ENCODE measurements at places on chromosomes 7 and 10.

DNA sequence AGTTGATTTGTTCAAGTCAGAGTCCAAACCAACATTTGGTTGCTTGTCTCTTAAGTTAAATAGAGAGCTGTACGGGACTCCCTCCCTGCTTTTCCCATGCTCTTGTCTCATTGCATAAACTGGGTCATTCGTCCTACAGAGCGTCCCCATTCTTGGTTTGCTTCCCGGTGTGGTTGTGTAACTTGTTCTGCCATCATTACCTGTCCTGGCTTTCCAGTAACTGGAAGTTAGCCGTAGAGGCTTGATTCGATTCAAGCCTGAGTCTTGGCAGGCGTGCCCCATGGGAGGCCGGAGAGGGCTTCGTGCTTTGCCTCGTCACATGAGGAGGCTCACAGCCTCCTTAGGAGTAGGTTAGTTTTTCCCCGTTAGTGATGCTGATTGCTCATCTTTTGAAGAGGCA, 40.2 kb downstream of the FBH1 start:
- DNase-seq = no peak

DNA sequence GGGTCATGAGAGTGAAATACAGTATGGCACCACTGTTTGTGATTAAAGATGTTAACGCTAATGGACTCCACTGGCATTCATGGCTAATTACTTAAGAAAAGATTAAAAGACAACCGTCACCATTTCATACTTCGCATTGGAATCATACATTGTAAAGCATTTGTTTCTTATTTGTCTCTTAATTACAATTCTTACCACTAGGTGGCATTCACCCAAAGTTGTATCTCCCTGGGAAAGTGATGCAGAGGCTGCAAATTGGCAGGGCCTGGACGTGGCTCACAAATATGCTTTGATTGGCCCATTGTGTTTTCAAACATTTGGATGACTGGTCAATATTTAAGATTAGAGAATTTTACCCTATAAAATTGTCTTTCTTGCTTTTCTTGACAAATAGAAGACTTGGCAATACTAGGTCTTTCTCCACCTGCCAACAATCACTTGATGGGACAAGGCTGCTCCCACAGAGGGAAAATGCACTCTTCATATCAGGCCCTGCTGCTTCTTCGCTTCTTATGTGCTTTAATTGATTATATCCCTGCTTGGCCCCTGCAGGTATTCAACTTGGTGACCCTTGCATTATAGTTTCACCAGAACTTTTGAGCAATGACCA, 72.1 kb upstream of the STARD3NL start:
- peak; percentile 66 for DNase-seq

DNA sequence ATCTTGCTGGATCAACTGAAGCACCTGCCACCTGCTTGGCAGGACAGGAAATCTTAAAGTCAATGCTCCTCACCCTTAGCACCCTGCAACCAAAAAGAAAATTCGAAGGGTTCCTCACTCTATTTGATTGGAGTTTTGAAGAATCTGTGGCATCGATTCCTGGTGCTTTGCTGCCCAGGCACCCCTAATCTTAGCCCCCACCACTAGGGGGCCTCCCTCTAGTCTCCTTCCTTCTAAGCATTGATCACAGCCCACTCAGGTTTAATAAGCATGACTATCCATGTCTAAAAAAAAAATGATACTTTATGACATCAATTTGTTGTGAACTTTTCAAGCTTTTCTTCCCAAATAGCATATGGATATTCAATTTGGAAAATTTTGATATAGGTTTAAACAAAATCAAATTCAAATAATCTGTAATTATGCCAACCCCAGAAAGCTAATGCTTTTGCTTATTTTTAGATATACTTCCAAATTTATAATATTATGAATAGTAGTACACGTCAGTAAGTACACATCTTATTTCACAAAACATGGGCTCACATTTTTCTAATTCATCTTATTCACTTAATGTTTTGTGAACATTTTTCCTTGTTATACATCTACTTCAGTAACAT, 45.3 kb downstream of the NRG3 start:
- DNase-seq = no peak

DNA sequence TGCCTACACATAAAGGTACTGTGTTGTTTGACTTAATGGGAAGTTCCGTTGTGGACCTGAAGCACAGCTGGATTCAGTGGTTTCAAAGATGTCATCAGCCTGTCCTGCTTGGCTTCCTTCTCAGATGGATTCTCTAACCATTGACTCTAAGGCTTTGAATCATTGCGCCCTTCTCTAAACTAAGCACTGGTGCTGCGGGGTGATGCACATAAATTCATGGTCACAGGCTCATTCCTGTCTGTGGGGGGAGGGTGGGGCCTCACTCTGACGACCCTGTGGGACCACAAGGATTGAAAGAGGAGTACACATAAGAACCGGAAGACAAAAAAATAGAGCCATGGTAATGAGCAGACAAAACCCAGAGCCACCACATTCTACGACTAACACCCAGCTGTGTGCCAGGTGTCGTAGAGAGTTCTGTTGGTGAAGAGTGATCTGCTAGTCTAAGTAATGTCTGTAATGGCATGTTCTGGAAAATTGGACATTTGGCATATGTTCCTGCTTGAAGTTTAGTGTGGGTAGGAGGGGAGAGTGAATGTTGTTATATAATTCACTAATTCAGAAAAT, 97.3 kb upstream of the YAE1 start:
- DNase-seq = no peak

DNA sequence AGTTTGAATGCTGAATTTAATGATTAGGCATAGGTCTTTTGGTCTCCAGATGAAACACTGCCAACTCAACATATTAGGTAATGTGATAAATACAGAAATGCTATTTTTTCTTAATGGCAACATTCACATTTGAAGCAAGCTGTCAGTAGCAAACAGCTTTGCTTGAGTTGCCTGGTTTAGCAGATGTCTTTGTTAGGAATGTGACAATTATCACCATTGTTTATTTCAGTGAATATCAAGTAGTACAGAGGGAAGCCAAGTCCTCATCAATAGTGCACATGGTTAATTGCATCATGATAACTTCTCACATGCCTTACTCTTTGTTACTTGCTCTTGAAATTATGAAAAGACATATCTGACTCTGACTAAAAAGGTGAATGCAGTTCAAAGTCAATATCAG, 23.7 kb upstream of the SEPTIN7 start:
- no peak for DNase-seq

- DNase-seq = no peak
Measured at GRCh38 chr10:109915566-109915965, 7.7 kb downstream of the XPNPEP1 start.

DNA sequence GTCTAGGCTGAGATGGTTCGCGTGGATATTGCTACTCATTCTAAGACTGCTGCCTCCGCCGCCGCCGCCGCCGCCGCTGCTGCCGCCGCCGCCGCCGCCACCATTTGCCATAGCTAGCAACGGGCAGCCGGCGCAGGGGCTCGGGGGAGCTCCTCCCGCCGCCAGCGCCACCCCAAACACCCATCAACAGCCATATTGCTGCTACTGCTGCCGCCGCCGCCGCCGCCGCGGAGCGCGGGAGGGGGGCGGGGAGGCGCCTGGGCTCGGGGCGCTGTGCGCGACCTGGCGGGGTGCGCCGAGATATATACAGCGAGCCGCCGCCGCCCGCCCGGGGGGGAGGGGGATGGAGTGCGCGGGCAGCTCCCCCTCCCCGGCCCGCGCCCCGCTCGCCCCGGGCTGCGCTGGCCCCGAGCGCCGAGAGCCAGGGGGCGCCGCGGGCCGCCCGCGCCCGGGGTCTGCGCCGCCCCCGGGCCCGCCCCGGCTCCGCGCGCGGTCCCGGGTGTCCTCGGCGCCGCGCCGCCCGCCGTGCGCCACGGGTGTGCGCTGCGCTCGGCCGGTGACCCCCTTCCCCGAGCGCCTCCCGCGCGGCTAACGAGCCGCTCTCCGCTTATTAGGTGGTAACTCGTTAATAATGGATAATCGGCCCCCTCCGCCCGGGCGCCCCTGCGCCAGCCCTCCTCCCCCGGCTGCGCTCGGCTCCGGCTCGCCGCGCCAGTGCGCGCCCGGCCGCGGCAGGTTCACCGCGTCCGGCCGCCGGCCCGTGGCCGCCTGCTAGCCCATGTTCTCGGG, at the start of gene KCNMA1:
KCNMA1 (minus strand) TSS at position 277 of the 789 bp plus-strand sequence.
- DNase-seq = peak; percentile 37

DNA sequence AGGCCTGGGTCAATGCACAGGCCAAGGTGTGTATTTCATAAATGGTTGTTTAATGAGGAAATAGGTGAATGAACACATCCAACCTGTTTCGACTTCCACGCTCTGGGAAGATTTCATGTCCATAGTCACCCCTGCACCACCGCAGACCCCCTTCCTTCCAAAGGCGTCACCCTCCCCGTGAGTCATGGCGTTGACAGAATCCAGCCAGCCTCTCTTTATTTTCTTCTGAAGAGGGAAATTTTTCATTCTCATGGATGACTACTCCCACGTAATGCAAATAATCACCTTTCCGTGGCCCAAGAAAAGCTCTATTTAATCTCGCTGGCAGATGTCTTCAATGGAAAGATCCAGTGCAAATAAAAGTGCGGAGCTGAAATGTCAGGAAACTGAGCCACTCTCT, 75.3 kb upstream of the FOXK1 start:
- no peak for DNase-seq

DNA sequence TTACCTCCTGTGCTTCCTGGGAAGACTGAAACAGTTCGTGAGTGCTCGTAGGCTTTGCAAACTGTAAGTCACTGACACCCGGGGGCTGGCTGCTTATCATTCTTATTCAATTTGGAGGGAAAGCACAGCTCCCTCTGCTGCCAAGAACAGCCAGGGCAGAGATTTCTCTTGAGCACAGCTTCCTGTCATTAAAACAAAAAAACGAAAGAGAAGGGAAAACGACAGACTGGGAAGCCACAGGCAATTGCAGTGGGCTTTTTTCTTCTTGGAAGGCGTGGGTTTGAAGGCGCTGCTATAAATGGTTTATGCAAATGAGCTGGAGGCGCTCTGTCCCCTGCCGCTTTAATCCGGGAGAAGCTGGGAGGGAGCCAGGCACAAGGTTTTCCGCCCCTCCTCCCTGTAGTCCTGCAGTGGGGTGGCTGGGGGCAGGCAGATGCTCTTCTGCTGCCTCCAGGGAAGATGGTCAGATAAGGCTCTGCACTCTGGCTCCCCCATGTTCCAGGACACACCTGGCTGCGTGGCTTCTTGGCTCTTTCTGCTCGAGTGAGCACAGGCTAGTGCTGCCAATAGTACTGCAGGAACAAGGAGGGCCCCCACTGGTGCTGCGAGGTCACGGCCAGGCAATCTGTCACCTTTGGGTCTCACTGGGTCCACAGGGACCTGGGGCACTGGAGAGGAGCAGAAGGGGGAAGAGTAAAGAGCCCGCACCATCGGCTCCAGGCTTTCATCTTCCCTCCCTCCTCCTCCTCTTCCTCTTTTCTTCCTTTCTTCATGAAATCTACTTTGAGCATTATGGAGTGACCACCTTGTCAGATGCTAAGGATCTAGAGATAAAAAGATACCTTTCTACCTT, 49.5 kb downstream of the NEURL1 start:
- DNase-seq = peak; percentile 64

- no peak for DNase-seq
Measured at GRCh38 chr7:141281311-141281710, 207.4 kb downstream of the TMEM178B start.

Data from NCI-H1694 treated with DMSO at 0.1 percent for 48 hours (cell line).